Upper lobe of right lung (tissue), 1 donor: ENCODE measurements at places on chromosomes 16 and 17.

DNA sequence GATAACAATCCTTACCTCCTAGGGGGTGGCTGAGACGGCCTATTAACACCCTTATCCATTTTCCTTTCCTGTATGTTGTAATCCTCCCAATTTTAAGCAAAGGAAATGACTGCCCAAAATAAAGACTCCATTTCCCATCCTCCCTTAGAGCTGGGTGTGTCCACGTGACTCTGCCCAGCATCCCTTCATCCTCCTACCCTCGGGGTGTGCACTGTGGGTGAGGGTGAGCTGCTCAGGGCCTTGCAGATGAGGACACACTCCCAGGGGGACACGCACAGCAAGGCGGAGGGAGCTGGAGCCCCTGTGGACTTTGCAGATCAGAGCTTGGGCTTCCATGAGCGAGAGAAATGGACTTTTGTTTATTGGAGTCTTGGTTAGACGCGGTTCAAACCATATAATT lies 186.8 kb downstream of the IRF8 start:
- H3K36me3 ChIP-seq: no peaks in the 10 kb centered on the region
- no peaks in the 10 kb centered on the region for H3K4me1 ChIP-seq
- peak; percentile 10 for DNase-seq

GRCh38 chr16:11309895-11310633 lies 28.9 kb upstream of the PRM1 start:
- H3K27me3 ChIP-seq: no peaks in the 10 kb centered on the region
- H3K4me3 ChIP-seq: no peak overlapping the region
- peaks cover 30% of the 10 kb centered on the region for H3K4me1 ChIP-seq
- H3K27ac ChIP-seq: no peak overlapping the region

- H3K4me1 ChIP-seq: no peaks in the 10 kb centered on the region
- peaks cover 83% of the 10 kb centered on the region for H3K36me3 ChIP-seq
- DNase-seq: no peak
- H3K27me3 ChIP-seq: no peaks in the 10 kb centered on the region
Measured at GRCh38 chr17:16155536-16155935, 59.8 kb downstream of the NCOR1 start.

DNA sequence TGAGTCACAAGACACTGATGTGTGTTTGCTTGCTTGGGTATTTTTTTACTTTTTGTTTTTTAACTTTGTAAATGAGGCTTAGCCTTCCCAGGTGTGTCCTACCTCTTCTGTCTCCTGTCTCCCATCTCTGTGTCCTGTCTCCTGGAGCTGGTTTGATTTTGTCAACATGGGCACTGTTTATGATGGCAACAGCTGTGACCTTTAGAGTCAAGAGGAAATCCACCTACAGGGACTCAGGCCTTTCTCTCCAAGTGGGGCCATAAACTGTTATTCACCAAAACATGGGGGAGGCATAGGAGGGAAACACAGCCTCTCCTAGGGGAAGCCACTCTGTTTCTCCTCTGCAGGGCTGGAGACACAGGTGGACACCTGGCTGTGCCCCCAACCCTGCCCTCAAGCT lies 13.1 kb upstream of the PLCG2 start:
- H3K4me3 ChIP-seq: no peak overlapping the region
- H3K27ac ChIP-seq: no peak overlapping the region
- no peaks in the 10 kb centered on the region for H3K27me3 ChIP-seq
- no peaks in the 10 kb centered on the region for H3K36me3 ChIP-seq
- H3K4me1 ChIP-seq: peaks cover 7% of the 10 kb centered on the region
- no peak for DNase-seq

GRCh38 chr17:81259058-81259605 lies 20.0 kb downstream of the NDUFAF8 start:
- H3K27me3 ChIP-seq: no peaks in the 10 kb centered on the region
- H3K36me3 ChIP-seq: peaks cover 66% of the 10 kb centered on the region
- H3K27ac ChIP-seq: no peak overlapping the region

DNA sequence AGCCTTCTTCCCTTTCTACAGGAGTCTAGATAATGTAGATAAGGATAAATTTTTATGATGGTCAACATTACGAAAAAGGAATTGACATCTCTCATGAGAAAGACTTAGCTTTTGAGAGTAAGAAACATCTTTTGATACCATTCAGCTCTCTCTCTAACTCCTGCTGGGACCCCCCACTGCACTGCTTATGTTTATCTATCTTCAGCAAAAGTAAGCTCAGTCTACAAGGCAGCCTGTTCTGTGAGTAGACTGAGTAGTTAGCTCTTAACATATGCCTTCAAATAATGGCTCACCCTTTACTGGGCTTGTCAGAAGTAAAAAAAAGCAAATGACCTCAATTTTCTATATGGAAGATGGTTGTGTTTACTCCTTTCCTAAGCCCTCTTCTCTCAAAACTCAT lies 372.2 kb upstream of the CDH11 start:
- no peak for DNase-seq
- H3K4me3 ChIP-seq: no peak overlapping the region
- no peaks in the 10 kb centered on the region for H3K27me3 ChIP-seq
- no peaks in the 10 kb centered on the region for H3K4me1 ChIP-seq

DNA sequence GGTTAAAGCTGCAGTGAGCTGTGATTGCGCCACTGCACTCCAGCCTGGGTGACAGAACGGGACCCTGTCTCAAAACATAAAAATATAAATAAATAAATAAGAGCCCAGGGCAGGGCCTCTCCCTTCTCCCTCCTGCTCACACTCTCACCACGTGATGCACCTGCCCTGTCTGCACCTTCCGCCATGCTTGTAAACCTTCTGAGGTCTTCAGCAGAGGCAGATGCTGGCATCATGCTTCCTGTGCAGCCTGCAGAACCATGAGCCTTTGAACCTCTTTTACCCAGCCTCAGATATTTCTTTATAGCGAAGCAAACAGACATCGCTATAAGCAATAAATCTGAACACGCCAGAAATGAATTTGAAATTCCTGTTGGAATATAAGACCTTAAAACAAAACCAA lies 48.5 kb downstream of the HNF1B start:
- H3K27ac ChIP-seq: no peak overlapping the region
- H3K36me3 ChIP-seq: no peaks in the 10 kb centered on the region
- no peaks in the 10 kb centered on the region for H3K4me1 ChIP-seq
- H3K27me3 ChIP-seq: peaks cover 5% of the 10 kb centered on the region
